ENCODE measurements at places on chromosomes 7 and 10. TPM values are rescaled to one million over a fixed set of nuclear protein-coding genes. Genes with fewer than 3 reads are reported as not detected.
A peak's percentile ranks its signal among the peaks of the same experiment; 100 is the strongest.

DNA sequence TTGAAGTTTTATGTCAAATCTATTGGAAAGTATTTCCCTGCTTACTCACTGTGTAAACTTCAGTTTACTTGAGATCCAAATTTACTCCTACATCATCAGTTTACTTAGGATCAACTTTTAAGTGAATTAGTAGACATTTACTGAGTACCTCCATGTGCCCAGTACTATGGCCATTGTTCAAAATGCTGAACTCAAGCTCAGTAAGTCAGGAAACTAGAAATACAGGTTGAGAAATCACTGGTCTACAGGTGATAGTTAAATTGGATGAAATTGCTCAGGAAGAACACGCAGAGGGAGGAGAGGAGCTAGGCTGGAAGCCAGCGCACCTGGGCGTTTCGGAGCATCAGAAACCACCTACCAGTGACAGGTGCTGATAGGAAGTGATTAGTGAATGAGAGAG lies 25.5 kb upstream of the EBLN1 start:
- DNase-seq: no peak

DNA sequence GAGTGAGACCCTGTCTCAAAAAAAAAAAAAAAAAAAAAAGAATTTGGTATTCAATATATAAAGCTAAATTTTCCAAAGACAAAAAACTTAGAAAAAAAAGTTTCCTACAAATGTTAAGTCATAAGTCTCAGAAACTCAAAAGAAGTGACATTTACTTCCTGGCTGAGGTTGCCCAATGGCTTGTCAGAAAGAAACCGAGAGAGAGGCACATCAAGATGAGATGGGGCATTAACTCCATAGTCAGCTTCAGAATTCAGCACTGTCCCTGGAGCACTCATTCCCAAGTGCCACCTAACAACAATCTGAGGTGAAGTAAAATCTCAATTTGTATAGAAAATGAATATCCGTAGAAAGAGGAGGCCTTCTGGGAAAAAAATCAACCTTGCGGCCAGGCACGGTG lies 6.8 kb upstream of the SPOCK2 start:
- no peak for DNase-seq

DNA sequence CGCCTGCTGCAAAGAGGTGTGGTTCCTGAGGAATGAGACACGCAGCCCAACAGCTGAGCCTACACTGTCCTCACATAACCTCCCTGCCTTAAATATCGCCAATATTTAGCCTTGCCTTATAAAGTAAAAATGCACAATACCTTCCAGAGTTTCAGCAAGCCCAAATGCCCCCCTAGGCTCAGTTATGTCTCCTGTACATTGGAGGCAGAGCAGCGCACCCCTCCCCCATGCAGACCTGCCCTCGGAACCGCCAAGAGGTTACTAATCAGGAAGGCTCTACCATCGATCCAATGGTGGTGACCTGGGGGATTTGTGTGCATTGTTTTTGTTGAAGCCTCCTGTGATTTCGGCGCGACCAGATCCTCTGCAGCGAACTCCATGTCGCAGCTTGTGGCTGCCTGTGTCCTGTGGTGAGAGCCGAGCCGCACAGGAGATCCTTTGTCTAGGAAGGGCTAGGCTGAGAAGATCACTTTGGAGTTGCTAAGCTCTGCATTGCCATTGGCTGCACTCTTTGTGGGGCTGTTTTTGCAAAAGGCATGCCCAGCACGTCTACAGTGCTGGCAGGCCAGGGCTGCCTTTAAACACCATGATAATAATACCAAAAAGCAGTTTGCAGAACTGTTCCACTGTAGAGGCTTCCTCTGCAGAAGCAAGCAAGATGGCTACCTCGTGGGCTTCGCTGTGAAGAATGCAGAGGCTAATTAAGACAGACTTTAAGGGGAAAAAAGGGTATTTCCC lies 40.1 kb downstream of the TET1 start:
- DNase-seq: peak; percentile 53

- DNase-seq: peak; percentile 31
These were observed 158.8 kb downstream of the DNAJB6 start for GRCh38 chr7:157495594-157495993.

- no peak for DNase-seq
These were observed 142.6 kb downstream of the PLXDC2 start for GRCh38 chr10:19958787-19959186.

DNA sequence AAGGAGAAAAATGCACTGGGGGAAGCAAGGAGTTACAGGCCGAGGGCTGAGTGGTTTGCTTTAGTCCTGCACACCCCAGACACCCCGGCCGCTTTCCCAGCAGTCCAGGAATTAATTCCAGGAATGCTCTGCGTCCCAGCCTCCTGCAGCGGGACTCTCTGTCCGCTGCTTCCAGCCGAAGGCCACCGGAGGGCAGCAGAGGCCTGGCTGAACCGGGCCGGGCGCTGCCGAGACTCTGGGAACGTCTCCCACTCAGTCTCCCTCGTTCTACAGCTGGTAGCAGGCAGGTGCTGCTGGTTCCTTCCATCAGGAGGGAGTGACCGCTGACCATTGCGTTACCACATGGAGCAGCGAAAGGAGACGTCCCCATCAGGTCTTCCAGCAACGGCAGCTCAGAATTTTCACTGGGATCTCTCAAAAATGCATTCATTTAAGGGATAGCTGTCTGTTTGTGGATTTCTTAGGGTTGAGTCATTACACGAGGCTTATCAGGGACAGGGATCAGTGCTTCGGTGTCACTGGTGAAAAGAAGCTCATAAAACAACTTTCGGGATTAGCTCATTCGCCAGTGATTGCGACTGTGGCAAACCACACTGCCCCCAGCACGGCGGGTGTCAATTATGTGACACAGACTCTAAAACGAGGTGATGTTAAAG lies 24.9 kb upstream of the PITRM1 start:
- DNase-seq: peak; percentile 89

GRCh38 chr7:130875-131780 lies 61.2 kb upstream of the FAM20C start:
- no peak for DNase-seq

GRCh38 chr7:47100817-47101435 lies 481.0 kb downstream of the TNS3 start:
- no peak for DNase-seq

DNA sequence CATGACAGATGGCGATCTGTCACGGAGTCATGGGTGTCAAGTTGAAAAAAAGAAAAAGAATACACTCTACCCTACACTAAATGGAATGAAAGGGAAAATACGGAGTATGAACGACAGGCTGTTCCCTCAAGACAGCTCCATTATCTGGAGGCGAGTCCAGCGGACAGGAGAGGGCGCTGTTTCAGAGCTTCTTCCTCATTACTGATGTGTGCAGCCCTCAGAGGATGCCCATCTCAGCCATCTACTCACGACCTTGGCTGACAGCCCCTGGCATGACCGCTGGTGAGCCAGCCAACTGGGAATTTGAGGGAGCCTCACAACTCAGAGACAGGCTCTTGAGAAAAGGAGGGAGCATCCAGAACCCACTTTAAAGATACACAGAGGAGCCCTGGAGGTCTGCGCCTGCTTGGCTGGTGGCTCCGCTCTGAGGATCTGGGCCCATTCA lies 49.6 kb upstream of the SMNDC1 start:
- peak; percentile 86 for DNase-seq

- DNase-seq: no peak
These were observed 9.2 kb downstream of the GLCCI1 start for GRCh38 chr7:7977774-7978173.

GRCh38 chr10:95480901-95481491 lies 80.2 kb downstream of the SORBS1 start:
- DNase-seq: no peak

SLC16A12 gene
- total RNA-seq: not detected

IL6 gene
- total RNA-seq: 0.46 TPM

ADGRA1 gene
- not detected for total RNA-seq

FZD8 gene
- 0.50 TPM for total RNA-seq

DIP2C gene
- 0.70 TPM for total RNA-seq

CCDC136 gene
- total RNA-seq: 4.6 TPM
